Stimulated activated CD8-positive, alpha-beta memory T cell treated with anti-CD3 and anti-CD28 coated beads, Interleukin-2, amount 100 ng/mL, for 1 hour (primary cell): ENCODE measurements at places on chromosomes 5 and 9.

- DNase-seq = no peak
Measured at GRCh38 chr9:8095672-8096086, 296.1 kb upstream of the DMAC1 start.

DNA sequence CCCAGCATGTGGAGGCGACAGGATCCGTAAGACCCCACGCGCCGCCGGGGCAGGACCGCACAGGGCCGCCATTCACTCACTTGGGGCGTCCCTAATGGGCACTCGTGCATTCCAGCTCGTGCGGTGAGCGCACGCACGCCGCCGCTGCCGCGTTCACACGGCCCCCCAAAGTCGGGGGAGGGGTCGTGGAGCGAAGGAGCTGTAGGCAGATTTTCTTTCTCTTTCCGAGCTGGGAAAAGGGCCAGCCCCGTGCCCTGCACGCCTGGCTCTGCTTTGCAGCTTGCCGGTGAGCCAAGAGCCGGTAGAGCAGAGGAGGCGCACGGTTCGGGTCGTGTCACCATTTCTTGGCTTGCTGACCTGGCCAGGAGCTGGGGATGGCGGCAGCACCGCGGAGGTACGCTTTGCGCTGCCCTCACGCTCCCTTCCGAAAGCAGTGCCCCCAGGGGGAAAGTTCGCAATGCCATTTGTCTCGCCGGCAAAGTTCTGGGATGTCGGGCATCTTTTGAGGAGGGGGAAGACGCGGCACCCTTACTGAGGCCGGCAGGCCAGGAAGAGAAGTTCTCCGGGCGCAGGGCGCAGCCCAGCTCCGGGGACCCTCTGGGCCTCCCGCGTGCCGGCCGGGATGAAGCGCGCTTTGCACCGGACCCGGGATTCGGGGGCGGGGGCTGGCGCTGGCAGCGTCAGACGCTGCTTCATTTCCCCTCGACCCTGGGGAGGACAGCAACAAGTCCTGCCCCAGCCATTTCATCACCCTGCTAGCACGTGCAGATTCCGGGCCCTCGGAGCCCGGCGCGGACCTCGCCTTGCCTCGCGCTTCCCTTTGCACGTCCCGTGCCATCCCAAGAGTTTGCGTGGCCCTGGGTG, 898 bp downstream of the STC2 start:
- no peak for DNase-seq

DNA sequence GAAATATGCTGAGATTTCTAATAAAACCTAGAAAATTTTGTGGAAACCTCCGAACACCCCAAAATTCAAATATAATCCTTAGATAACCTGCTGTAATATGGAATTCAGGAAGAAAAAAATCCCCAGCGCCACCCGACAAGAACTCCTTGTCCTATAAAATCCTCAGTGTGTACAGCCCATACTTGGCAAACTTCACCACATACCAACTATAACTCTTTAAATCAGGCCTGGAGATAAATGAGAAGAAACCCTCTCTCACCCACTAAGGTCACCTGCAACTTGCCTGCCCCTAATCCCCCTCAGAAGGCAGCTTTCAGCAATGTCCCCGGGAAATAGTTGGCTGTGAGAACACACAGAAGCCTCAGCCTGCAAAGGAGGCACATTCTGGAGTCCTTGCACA, 90.5 kb downstream of the SH3TC2 start:
- DNase-seq = no peak

- no peak for DNase-seq
Measured at GRCh38 chr9:2072752-2073405, 57.7 kb downstream of the SMARCA2 start.

DNA sequence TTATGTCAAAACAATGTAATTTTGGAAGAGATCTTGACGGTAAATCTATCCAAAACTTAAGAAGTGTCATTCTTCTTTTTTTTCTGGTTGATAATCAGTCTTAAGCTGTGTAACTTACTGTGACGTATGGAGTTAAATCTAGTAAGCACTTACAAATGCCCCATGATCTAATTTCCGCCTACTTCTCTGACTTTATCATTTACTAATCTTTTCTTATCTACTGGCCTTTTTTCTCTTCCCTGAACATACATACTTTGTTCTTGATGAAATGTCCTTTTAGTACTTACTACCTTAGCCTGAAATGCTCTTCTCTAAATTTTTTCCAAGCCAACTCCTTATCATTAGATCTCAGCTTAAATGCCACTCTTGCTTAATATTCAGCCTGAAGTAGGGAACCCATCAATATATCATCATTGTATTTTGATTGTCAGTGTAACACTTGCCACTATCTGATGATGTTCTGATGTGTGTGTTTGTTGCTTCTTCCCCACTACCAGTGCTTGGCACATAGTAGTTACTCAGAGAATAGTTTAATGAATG, 27.6 kb downstream of the AP3S1 start:
- DNase-seq = no peak

DNA sequence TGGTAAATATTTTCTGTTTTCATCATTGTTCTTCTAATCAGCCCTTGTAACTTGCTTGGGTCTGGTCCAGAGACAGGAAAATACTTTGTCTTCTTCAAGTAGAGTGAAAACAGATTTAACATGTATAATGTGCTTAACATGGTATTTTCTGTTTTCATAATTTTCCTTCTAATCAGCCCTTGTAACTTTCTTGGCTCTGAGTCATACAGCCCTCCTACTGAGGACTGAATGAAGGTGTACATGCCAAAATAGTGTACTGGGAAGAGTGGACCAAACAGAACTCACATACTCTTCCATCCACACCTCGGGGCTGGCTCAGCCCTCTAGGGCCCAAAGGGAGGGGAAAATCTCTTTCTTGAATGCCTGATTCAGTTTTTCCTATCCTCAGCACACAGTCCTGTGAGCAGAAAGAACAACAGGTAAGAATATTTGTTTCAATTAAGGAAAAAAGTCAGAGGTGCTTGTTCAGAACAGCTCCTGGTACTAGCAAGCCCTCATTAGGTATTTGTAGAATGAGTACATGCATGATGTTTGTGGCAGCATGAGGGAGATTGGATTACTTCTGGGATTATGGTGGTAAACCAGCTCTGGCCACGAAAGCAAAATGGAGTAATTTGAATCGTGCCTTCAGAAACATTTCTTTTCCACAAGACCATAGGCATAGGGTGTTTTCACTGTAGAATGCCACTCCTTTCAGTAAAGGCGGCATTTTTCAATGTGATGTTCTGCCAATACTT, 24.2 kb upstream of the MACIR start:
- DNase-seq = no peak

DNA sequence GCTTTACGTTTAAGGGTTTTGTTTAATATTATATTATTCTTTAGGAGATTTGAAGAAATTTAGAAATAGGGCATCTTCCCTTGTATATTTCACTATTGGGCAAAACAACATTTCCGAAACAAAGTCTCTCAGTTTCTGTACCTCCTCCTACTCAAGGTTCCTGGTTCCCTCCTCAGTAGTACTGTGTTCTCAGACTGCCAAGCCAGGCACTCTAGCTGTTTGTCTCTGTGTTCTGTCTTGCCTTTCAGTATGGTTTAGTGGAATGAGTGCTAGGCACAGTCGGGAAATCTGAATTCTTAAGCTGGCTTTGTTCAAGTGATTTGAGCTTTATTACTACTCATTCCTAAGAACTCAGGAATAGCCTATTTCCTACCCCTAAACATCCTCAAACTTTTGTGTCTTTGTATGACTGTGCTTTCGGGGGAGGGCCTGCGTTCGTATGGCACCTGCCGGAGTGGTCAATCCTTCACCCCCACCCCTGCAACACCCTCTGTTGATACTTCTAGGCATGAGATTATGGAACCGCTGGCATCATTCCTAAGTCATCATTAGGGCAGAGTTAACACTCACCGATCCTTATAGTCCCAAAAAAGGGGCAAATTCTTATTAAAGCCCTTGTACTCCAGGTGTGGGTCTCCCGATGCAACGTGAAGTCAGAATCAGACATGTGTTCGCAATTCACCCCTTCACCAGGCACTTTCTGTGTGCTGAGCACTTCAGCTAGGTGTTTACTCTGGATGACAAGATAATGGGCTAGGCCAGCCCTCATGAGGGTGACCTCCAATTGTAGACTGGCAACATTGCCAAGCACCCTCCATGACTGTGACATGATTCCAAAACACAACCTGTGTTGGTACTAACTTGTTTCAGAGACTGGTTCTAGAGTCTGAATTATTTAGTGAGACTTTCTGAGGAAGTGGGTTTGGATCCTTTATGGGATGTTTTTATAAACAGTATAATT, 24.5 kb downstream of the SNX18 start:
- no peak for DNase-seq

- DNase-seq = no peak
Measured at GRCh38 chr9:37447111-37447510, 18.1 kb downstream of the ZBTB5 start.

GRCh38 chr9:127650518-127650917, 38.4 kb downstream of the STXBP1 start:
- no peak for DNase-seq

- no peak for DNase-seq
Measured at GRCh38 chr5:153520137-153520536, 29.7 kb downstream of the GRIA1 start.

DNA sequence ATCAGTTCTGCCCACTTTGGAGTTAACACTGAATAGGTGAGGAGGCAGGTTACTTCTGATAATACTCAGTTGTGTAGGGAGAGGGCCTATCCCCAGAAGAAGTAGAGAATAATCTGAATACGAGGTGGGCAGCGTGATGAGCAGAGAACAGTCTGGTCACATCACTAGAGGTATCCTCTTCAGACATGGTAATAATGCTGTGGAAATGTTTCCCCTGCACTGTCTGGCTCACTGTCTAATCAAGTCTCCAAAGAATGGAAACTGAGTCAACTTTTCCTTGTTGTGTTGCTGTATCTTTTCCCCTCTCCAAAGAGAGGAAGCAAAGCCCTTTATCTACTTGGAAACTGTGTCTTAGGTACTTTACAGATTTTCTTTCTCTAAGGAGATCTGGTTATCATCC, 110.9 kb upstream of the ANKRD55 start:
- DNase-seq = no peak

DNA sequence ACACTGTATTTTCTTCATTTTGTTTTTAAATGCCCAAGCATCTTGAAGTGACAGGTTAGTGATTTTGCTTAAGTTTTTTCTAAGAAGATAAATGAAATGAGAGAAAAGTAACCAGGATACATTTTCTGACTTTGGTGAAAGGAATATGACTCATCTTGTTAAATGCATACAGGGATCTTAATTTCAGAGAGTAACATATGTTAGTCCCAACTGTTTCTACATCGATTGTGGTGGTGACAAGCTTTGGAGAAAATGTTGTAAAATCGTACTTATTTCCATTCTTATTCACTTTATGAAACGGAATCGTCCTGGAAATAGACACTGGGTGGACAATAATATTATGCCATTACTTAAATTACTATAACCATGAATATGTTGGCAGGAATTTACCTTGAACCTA, 107.5 kb downstream of the KCNN2 start:
- no peak for DNase-seq

DNA sequence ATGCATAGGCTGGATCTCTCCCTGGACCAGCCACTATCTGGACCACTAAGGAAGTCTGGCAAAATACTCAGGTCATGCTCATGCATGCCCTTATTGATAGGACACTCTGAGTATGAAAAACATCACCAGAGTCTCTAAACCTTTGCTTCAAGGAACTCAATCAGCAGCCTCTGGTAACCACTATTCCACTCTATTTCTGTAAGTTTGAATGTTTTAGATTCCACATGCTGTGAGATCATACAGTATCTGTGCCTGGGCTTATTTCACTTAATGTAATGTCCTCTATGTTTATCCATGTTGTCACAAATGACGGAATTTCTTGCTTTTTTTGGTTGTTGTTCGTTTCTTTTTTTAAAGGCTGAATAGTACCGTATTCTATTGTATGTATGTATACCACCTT, 68.3 kb downstream of the TARS1 start:
- no peak for DNase-seq

DNA sequence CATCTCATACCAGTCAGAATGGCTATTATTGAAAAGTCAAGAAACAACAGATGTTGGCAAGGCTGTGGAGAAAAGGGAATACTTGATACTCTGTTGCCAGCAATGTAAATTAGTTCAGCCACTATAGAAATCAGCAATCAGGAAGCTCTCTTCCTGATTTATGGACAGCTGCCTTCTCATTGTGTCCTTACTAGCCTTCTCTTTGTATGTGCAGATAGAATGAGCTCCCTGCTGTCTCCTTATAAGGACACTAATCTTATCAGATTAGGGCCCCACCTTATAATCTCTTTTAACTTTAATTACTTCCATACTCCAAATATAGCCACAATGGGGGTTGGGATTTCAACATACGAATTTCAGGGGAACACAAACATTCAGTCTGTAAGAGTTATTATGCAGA, 38.0 kb downstream of the KCNV2 start:
- no peak for DNase-seq

DNA sequence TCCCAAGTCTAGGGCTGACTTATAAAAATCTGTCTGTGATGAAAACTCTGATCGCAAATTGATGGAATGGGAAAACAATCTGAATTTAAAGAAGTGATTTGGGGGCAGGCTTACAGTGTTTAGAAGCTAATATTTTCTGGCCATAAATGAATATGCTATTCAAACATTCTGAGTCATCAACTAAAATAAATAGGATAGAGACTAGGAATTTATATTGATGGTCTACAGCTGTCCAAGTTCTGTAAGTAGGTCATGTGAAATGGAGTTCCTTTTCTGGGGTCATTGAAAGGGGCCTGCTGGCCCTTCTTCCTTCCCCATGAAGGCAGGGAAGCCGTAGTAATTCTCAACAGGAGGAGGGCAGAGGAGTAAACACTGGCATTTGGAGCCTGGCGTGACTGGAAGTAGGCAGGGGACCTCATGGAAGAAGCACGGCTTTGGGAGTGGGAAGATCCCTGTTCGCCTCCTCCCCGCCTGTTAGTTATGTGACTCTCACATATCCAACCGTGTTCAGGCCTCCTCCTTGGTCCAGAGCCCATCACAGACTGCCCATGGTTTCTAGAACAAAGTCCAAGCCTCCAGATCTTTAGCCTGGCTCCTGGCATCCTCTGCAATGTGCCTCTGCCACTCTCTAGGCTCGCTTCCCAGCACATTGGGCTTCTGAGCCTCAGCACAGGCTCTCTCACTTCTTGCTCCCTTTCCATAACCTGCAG, 31.7 kb downstream of the ALG2 start:
- no peak for DNase-seq

DNA sequence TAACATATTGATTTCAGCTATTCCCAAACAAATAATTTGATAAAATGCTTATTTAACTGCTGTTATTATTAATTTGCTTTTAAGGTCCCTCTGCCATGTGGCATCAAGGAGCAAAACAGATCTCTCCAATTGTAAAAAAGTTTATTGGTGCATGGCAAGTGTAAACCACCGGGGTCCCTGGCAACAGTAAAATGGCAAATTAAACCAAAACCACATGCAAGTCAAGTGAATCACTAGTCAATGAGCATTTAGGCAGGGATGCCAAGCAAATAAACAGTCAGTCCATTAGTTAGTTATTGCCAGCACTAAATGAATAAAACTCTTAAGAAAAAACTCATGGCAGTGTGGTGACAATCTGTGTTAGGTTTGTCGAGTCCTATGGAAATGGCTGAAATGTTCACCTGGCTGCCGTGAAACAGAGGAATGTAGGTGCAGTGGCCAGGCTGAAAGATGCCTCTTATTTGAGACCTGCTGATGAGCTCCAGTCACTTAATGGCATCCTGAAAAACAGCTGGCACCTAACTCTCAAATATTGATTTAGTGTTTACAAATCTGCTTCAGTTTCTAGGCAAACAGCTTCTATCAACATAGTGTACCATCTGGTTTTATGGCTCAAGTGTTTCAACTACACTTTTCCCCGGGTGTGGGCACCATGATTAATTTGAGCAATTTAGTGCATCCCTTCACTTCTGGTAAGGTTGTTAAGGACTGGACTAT, 296.5 kb upstream of the ITGA1 start:
- no peak for DNase-seq

- DNase-seq = no peak
Measured at GRCh38 chr9:100066539-100066938, 32.3 kb downstream of the ERP44 start.

GRCh38 chr5:139863855-139864558, 68.4 kb downstream of the PSD2 start:
- peak; percentile 21 for DNase-seq
